ENCODE measurements at places on chromosomes 12 and 14.

- peak; percentile 57 for ATAC-seq
These were observed 28.6 kb downstream of the EML1 start for GRCh38 chr14:99821519-99822508.

GRCh38 chr14:64636980-64637429, 67.2 kb upstream of the PLEKHG3 start:
- ATAC-seq: no peak

DNA sequence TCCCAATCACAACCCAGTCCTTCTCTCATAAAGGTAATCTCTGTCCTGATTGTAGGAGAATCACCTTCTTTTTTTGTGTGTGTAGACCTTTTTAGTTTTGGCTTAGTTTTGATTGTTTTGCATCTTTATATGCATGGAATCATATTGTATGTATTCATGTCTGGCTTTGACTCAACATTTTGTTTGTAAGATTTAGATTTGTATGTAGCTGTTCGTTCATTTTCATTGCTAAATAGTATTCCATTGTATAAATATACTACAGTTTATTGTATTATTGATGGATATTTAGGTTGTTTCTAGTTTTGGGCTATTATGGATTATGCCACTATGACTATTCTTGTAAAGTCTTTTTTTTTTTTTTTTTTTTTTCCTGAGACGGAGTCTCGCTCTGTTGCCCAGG, 10.5 kb downstream of the ERC1 start:
- no peak for ATAC-seq

GRCh38 chr14:22113401-22113800, 439.8 kb upstream of the OR4E1 start:
- no peak for ATAC-seq

DNA sequence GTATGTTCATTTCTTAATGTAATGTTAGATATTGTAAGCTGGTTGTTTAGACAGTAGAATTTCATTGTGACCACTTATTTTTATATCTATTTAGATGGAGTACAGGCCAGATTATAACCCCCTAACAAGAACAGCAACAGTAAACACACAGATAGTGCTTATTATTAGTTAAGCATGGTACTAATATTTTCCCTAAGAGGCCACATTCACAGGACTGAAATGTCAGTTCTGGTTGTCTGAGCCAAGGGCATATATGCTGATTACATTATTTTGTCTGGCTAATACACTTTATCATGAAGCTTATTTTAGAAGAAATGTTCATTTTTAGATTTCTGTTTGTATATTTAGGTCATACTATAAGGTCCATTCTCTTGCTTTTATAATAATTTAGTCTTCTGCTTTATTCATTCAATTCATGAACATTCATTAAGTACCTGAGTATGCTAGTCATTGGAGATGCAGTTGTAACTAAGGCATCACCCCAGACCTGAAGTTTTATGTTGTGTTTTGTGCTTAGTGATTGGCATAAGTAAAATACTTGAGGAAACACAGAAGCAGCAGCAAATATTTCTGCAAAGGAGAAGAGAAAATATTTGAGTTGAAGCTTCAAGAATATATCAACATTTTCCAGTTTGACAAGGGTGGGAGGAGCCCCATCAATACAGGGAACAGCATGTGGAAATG, 413.7 kb downstream of the RAD51B start:
- ATAC-seq: no peak

DNA sequence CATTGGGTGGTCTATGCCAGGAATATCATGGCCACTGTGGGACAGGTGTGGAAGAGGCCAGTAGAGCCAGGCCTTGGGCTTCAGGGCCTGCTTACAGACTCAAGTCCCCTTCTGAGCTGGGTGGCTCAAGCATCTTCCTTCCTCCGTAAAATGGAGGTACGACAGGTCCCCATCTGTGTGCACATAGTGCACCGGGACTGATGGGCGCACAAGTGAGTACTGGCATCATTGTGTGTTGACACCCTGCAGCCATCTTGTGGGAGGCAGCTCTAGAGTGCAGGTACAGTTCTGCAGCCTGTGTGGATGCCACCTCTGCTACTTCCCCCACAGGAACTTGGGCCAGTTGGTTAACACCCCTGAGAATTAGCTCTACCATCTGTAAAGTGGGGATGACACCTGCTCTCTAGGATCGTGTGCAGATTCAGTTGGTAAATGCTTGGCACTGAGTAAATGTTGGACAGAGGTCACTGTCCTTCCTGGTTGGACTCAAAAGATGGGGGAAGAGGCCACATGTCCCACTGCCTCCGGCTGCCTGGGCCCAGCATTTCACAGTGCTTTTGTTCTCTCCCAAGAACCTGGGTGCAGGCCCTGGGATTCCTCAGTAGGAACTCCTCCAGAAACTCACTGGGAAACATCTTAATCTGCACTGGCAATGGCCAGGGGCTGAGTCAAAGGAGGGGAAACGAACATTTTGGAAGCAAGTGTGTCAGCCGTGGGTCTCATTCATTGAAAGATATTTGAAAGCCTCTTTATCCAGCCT, 70.6 kb downstream of the C14orf132 start:
- no peak for ATAC-seq

- ATAC-seq: no peak
These were observed 25.3 kb downstream of the DTX1 start for GRCh38 chr12:113081873-113082272.

DNA sequence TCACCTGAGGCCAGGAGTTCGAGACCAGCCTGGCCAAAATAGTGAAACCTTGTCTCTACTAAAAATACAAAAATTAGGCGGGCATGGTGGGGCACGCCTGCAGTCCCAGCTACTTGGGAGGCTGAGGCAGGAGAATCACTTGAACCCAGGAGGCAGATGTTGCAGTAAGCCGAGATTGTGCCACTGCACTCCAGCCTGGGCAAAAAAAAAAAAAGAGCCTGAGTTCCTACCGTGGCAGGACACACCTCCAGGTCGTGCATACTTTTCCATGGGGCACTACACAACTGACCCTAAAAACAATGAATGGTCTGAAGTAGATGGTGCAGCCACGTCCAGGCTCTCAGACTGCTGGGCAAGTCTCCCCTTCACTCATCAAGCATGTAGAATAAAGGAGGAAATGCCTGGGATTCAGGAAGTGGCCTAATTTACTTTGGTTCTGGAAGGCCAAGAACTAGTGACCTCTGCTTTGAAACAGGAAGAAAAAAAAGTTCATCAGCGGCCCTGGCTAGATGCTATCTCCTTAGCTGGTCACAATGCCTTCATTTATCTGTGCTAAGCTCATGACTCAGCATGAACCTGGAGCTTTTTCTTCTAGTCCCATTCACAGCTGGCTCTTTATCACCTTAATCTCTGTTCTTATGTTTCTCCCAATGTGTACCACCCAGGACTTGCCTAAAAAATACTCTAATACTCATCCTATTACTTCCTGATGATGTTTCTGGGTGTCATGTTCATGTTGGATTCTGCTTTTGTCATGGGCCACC, 55.8 kb upstream of the OR6J1 start:
- no peak for ATAC-seq

DNA sequence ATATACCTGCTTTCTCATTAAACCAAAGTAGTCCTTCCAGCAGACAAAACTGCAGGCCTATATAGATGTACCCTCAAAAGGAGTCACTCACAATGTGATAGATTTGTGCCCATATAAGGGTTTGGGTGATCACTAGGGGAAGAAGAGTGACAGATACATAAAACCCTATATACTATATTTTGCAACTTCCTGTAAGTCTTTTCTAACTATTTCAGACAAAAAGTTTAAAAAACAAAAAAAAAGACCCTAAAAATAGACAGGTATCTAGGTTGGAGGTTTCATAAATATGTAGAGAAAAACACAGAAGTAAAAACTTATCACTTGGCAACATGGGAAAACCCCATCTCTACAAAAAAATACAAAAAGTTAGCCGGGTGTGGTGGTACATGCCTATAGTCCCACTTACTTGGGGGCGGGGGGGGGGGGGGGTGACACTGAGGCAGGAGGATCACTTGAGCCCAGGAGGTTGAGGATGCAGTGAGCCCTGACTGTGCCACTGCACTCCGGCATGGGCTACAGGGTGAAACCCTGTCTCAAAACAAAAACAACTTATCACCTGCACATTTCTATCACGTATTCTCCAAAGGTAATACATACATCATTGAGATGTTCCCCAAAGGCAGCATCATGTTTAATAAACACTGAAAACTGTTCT, 2.9 kb downstream of the VCPKMT start:
- no peak for ATAC-seq

DNA sequence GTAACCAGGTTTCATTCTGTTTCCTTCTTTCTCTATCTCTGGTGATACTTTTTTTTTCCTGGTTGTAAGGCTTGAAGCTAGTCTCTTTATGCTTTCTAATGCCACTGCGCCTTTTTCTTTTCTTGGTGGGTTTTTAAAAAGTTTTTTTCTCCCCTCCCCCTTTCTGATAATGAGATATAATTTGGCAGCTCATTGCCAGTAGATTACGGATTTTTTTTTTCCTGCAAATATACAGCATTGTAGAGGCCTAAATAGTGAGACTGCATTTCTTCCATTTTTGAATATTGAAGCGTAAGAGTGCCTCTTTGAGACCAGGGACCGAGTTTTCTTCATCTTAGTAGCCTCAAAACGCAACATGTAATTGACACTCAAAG, 1.1 kb downstream of the PAPOLA start:
- no peak for ATAC-seq

DNA sequence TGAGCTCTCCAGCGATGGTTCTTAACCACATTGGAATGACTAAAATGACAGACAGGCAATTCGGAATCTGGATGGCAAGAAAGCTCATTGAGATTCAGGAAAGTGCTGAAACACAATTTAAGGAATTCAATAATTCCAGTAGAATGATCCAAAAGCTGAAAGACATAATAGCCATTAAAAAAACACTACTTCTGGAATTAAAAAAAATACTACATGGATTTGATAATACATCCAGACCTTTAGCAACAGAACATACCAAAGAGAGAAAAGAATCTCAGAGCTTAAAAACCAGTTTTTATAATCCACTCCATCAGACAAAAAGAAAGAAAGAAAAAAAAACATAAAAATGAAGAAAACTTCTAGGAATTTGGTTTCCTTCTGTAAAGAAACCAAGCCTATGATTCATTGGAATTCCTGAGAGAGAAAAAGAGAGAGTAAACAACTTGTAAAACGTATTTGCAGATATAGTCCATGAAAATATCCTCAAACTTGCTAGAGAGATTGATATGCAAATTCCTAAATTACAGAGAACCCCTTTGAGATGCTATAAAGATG, 52.8 kb downstream of the SLCO1B1 start:
- no peak for ATAC-seq

DNA sequence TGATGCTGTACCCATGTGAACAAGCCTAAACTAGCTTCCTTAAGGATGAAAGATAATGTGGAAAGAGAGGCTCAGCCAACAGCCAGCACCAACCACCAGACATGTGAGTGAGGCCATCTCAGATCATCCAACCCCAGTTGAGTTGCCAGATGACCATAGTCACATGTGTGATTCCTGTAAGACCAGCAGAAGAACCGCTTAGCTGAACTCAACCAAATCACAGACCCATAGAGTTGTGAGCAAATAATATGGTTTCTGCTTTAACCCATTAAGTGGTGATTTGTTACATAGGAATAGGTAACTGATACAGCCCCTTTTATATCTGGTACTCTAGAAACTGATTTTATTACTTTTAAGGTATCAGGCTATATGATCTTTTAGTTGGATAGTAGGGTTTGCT, 17.6 kb upstream of the ELK3 start:
- ATAC-seq: no peak
